ENCODE measurements at places on chromosomes 3 and 15. TPM values are rescaled to one million over a fixed set of nuclear protein-coding genes. Genes with fewer than 3 reads are reported as not detected.

Gene TP63
- total RNA-seq, result not detected

Gene LYSMD2
- 6.6 TPM for total RNA-seq

Gene NIT2
- 23.5 TPM for total RNA-seq

Gene MYL3
- 0.47 TPM for total RNA-seq

Gene LYSMD4
- total RNA-seq, result 10.2 TPM

Gene MYZAP
- 21.3 TPM for total RNA-seq

Gene GPR27
- 0.70 TPM for total RNA-seq

Gene CORO2B
- 1.6 TPM for total RNA-seq

Measured in left colon (tissue), 2 donors.